ENCODE measurements at places on chromosomes 4 and X.

GRCh38 chr4:39295784-39296183 lies 70.4 kb downstream of the RFC1 start:
- DNase-seq = no peak

DNA sequence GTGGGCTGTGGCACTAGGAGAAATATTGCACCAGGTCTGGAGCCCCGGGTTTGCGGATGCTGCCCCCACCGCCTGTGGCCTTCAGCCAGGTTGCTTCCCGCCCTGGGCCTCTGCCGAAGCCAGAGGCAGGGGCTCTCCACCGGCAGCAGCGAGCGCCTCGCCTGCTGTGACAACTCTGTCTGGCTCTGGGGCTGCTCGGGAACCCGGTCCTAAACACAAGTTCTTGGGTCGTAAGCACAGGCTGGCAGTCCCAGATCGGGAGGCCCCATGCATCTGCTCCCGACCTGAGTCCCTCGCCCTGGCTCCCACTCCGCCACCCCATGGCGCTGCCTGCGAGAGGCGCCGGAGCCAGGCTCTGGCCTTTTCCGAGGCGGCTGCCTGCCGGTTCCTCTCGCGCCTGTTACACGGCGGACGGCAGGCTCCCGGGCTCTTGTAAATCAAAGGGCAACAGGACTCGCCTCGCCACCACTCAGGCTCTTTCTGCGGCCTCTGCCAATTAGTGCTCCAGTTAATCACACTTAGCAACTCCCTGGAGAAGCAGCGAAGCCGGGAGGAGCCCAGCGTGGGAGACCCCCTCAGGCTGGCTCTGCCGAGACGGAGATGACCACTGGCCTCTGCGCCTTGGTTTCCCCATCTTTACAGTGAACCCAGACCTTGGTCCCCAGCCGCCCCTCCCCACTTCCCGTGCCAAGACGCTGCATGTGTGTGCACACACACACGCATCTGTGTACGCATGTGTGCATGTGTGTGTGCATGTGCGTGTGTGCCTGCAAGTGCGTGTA lies 109.2 kb downstream of the DCTD start:
- no peak for DNase-seq

DNA sequence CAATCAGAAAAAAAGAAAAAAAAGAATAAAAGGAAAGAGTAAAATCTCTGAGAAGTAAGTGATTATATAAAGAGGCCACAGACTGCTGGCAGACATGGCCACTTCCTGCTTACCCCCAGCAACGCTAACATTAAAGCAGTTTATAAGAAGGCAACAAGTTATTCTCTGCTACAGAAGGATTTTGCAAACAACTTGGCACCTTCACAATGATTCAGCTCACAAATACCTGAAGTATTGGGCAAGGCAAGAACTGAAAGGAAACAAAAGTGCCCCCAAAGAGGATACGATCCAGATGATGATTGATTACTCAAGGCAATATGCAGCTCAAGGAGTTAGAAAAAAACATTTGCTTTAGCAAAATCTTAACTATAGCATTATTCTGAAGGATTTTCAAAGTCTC lies 718.8 kb downstream of the KLHL13 start:
- DNase-seq = no peak

DNA sequence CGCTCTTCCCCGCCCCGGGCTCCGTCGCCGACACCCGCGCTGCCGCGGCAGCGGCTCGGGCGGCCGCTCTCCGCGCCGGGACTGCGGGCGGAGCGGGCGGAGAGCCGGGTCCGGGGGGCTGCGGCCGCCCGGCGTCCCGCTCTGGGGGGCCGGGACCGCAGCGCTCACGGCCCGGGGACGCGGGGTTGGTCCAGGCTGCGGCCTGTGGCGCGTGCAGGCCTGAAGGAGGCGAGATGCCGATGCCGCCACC lies 492 bp downstream of the GALNT7 start:
- DNase-seq = no peak

DNA sequence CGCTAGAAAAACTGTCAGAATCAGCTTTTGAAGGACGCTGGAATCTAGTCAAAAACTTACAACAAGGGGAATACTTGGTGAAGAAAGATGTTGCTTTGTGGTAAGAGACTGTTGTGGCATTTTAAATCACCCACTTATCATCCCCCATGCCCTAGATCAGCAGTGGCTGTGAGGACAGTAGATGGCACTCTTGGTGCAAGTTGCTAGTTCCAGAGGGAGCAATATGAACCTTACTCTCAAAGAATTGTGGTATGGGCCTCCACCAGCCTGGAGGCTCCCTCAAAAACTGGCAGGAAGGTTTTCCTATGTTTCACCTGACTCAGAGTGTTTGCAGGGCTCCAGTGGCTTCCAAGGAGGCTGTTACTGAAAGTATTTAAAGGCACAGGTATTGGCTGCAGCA lies 37.7 kb upstream of the SLC16A2 start:
- peak; percentile 60 for DNase-seq

- DNase-seq = no peak
Measured at GRCh38 chrX:119467433-119467832, 811 bp upstream of the SLC25A5 start.

- DNase-seq = no peak
Measured at GRCh38 chr4:24642981-24643547, 58.7 kb upstream of the DHX15 start.

DNA sequence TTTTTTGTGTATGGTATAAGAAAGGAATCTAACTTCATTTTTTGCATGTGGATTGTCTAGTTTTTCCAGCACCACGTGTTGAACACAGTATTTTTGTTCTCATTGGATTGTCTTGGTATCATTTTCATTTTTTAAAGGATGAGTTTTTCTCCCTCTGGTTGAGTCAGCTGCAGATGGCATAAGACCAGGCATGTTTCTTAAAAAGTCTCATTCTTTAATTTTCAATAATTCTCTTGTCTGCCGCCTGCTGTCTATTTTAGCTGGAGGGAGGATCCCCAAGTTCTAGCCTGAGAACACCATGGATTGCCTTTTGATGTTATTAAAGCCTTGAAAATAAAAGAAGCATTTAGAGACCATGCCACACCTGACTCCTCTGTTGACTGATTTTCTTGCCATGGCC lies 263.8 kb downstream of the ARHGAP24 start:
- no peak for DNase-seq

- no peak for DNase-seq
Measured at GRCh38 chrX:111129921-111130320, 33.9 kb downstream of the PAK3 start.

GRCh38 chr4:164239433-164239832 lies 514.5 kb upstream of the SMIM31 start:
- DNase-seq = no peak

GRCh38 chr4:177125656-177126055 lies 184.0 kb upstream of the NEIL3 start:
- DNase-seq = no peak

- no peak for DNase-seq
Measured at GRCh38 chr4:141926406-141926805, 290.0 kb downstream of the IL15 start.

DNA sequence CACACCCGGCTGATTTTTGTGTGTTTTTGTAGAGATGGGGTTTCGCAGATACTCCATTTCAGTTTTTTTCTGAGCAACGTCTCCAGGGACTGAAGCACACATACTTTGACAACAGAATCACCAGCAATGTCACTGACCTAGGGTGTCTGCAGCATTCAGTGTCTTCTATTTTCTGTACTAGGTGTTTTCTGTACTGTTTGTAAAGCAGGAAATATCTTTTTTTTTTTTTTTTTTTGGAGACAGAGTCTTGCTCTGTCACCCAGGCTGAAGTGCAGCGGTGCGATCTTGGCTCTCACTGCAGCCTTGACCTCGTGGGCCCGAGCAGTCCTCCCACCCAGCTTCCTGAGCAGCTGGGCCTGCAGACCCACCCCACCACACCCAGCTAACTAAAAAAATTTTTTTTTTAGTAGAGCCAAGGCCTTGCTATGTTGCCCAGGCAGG lies 8.9 kb downstream of the ADD1 start:
- DNase-seq = no peak

GRCh38 chr4:80685214-80685613 lies 345.3 kb upstream of the BMP3 start:
- DNase-seq = no peak

DNA sequence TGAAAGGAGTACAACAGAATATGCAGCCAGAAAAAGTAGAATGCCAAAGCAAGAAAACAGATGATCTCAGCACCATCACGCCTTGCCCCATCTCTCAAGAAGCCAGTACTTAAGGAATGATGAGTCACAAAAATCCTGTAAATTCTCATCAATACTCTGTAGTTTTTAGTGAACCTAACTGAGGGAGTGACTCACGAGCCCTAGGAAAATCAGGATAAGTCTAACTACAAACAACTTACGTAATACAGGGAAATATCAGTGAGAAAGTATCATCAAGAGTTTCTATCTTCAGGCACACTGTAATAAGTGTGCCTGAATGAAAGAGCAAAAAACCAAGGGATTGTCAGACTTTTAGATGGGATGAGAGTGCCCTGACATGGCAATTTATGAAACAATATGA lies 644.4 kb downstream of the STPG2 start:
- no peak for DNase-seq

DNA sequence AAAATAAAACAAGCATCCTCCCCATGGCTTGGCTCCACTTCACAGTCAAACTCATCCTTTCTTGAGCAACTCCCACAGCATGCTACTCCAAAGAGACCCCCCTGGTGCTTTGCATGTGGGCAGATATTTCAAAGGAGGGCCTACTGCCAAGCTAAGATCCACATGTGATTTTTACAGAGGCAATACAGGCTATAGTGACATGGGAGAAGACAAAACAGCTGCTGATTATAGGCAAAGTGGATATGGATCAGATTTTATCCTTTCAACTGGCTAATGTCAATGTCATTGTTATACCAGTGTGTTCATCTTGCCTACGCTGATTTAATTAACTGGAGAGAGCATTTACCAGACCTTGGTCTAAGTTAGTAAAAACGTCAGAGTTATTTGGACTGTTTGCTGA lies 328.3 kb downstream of the KLHL13 start:
- no peak for DNase-seq

- no peak for DNase-seq
Measured at GRCh38 chr4:123017636-123018395, 95.4 kb upstream of the NUDT6 start.

- no peak for DNase-seq
Measured at GRCh38 chrX:65576160-65576559, 41.6 kb upstream of the LAS1L start.

- DNase-seq = no peak
Measured at GRCh38 chr4:135319685-135320084, 1118.1 kb upstream of the PABPC4L start.

GRCh38 chr4:19025031-19025430 lies 1003.5 kb upstream of the LCORL start:
- DNase-seq = no peak

DNA sequence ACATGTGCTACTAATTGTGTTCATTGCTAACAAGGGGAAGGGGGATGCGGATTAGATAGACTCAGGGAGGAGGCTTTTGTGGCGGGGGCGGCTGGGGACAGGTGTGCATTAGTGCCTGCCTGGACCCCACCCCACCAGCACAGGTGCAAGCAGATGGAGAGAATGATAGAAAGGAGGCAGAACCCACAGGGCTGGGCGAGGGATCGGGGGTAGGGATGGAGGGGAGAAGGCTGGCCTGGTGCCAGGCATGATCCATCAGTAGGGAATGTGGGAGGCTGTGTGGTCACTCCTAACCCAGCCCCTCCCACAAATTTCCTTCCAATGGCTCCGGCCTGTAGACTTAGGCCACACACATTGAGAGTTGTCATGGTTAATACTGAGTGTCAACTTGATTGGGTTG lies 30.5 kb upstream of the CRMP1 start:
- no peak for DNase-seq

GRCh38 chrX:43744284-43744683 lies 88.2 kb downstream of the MAOA start:
- DNase-seq = no peak

DNA sequence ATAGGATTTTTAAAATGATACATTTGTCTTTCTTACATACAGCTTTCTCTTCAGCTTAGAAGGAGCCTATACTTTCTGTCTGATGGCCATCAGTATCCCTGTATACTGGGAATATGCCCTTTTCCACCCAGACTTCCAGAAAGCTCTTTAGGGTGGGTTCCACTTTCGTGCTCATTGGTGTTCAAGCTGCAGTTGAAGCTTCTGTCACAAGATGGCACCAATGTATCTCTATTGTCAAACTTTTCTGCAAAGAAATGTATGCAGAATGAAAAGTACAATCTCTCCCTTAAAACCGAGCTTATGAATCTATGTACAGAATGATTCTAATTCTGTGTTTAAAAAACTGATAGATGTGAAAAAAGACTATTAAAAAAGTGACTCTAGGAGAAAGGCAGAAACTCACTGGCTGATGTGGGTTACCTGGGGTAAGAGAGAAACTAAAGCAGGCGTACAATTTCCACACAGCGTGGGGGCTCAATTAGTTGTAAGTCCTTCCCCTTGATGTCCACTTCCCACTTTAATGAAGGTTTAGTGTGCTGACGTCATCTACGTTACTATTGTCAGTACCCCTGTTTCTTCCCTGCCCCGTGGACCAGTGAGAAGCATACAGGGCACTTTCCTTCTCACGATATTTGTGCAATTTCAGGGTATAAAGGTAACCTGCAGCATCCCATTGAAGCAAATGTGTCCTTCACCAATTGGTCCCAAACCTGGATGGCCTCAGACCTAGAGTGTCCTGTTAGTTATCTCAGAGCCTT lies 57.3 kb upstream of the TCEAL2 start:
- DNase-seq = peak; percentile 33

DNA sequence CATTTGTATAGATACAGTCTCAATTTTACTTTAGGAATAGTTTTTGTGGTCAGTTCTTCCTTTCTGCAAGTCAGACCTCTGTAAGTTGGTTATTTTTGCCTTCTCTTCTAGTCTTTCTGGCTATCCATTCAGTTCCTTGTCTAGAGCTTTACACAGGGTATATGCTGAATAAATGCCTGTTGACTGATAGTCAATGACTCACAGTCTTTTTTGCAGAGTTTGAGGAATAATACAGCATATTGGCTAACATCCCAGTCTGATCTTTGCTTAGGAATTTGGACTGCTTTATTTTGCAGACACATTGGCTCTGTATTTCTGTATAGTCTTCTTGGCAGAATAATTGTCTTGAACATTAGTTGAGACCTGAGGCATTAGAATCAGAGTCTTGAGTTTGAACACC lies 132.4 kb downstream of the MAGEC1 start:
- peak; percentile 0 for DNase-seq

- no peak for DNase-seq
Measured at GRCh38 chrX:25012793-25013631, 2.8 kb downstream of the ARX start.

DNA sequence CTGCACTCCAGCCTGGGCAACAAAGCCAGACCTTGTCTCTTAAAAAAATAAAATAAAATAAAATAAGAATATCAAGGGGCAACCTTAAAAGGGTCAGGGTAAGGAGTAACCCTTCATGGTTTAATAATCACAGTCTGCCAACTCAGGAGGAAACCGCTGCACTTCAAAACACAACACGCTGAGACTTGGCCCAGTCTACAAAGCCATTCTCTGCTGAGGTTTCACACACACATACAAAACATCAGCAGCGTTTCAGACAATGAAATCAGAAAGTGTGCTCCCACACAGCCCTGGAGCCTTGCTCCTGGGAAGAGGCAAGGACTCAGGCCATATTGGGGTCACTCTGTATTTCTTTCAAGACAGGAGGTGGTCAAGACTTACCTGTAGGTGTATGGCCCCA lies 18.3 kb downstream of the SCARB2 start:
- DNase-seq = no peak

- no peak for DNase-seq
Measured at GRCh38 chrX:132467989-132468388, 20.8 kb downstream of the MBNL3 start.
